Stimulated activated CD8-positive, alpha-beta memory T cell treated with anti-CD3 and anti-CD28 coated beads, Interleukin-4, amount 100 ng/mL, for 1 hour (primary cell): ENCODE measurements at places on chromosomes 7 and 10.

DNA sequence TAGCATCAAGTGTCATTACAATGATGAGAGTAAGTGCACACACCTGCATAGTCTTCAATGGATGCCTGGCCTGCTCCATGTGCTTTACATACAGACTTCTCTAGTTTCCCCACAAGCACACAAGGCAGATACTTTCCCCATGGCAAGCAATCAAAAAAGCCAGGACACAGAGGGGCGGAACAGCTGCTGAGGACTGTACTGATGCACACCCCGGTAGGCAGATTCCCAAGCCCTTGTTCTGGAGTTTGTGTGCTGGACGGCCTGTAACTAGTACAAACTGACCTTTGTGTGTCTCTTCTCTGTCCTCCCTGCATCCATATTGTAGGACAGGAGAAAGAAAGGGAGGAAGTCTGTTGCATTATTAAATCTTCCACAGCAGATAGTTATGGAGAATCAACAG is 25.8 kb downstream of the UBE2D4 start:
- no peak for DNase-seq

- no peak for DNase-seq
Measured at GRCh38 chr7:29196971-29197595, 2.5 kb downstream of the CHN2 start.

DNA sequence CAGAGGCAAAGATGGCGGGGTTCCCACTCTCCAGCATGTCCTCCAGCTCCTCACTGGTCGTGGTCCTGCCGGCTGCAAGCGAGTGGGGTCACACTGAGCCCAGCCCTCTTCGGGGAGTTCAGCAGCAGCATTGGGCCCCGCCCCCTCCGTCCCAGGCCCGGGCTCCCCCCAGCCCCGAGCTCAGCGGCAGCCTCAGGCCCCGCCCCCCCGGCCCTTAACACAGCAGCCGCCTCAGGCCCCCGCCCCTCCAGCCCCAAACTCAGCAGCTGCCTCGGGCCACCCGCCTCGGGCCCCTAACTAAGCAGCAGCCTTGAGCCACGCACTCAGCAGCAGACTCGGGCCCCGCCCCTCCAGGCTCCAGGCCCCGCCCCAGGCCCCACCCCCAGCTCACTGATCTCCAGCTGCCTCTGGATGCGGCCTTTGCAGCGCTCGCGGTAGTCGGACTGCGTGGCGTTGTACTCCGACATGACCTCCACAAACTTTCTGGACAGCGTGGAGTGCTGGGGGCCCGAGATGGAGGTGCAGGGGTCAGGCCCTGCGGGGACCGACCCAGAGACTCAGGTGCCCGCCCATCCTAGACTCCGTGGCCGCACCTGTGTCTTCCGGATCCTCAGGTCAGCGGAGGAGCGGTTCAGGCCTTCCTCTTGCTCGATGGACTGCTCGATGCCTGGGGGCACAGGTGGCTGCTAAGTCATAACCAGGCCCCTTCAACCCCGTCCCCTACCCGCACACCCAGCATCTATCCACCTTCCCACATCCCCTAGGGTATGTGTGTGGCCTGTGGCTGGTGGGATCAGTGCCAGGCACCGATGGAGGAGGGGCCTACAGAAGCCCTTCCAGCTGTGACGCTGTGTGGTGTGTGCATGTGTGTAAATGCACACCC is 15.5 kb downstream of the STX1A start:
- no peak for DNase-seq

DNA sequence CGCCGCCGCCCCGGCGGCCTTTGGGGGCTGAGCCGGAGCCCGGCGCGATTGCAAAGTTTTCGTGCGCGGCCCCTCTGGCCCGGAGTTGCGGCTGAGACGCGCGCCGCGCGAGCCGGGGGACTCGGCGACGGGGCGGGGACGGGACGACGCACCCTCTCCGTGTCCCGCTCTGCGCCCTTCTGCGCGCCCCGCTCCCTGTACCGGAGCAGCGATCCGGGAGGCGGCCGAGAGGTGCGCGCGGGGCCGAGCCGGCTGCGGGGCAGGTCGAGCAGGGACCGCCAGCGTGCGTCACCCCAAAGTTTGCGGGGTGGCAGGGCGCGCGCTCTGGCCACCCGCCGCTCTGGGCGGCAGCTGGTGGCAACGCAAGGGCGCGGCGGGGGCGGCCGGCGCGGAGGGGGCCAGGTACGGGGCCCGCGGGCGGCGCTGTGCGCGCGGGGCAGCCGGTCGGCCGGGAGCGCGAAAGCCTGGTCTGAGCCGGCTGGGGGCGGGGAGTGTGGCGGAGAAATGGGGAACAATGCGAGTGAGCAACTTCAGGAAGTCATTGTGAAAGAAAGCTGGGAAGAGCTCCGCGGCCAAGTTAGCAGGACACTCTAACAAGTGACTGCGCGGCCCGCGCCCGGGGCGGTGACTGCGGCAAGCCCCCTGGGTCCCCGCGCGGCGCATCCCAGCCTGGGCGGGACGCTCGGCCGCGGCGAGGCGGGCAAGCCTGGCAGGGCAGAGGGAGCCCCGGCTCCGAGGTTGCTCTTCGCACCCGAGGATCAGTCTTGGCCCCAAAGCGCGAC is at the start of gene IKZF1:
Gene IKZF1, plus strand, starts transcription at position 588 of the 782 bp plus-strand sequence. CDS start 14,346 bp downstream, outside the sequence.
- no peak for DNase-seq

DNA sequence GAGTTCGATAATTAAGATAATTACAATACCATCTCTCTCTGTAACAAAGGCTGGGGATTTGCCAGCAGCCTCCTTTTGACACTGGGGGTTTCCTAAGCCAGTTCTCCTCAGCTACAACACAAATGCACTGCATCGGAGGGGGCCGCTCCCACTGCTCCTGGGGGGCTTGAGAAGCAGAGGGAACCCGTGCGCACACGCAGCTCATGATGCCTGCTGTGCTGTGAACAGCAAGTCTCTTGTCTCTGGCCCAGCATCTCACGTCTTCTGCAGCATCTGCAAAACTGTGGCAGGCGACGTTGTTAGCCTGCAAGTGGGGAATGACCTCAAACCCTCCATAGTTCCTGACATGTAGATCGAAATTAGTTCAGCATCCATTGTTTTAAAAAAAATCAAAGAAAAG is 5.5 kb downstream of the VIPR2 start:
- no peak for DNase-seq

GRCh38 chr10:14481752-14482151 is 151.0 kb upstream of the FRMD4A start:
- no peak for DNase-seq

GRCh38 chr7:2869981-2870380 is 25.9 kb upstream of the GNA12 start:
- DNase-seq: no peak

- no peak for DNase-seq
Measured at GRCh38 chr10:88661577-88661976, 2.7 kb upstream of the LIPF start.

DNA sequence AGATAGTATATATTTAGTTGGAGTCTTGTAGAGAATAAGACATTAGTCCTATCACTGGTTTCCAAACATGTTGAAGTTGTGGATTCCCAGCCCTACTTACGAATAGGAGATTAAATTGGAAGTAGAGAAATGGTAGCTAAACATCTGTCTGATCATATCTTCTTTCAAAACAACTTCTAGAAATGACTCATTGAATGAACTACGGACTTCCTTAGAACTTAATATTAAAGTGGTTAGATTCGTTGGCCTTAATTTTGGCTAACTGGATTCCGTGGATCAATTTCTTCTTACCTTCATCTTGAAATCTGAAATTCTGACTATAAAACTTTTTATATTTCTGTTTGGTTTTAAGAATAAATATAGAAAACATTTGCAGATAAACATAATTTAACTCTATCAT is 3.4 kb downstream of the PHF14 start:
- no peak for DNase-seq

DNA sequence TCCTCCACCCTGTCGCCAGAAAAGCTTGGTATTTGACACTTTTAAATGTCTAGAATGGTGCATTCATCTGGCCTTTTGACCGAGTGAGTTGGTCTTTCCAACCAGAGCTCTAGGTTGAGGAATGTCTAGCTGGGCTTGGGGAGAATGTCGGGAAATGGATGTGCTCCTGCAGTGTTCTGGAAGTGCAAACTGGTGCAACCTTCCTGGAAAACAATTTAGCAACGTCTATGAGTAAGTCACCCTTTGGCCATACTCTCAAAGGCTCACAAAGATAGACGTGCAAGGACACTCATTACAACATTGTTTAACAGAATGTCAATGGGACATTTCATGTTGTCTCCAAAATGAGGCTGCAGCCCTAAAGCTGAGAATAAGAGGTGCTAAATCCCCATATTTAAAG is 12.2 kb upstream of the NMT2 start:
- no peak for DNase-seq

DNA sequence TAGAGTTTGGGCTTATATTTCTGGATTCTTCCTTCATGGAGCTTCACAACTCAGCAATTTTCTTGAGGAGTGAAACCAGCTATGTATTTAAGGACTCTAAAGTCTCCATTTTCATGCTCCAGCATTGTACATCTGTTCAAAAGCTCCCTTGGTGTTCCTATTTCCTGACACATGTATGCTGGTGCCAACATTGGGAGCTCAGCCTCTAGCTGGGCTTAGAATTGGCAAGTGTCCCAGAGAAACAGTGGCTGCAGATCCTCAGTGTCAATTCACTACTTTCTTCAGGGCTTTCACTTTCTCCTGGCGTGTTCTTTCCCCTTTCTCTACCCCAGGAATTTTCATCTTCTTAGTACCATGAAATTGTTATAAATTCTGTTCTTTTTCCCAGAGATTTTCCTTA is 103.1 kb downstream of the ZNF467 start:
- no peak for DNase-seq

DNA sequence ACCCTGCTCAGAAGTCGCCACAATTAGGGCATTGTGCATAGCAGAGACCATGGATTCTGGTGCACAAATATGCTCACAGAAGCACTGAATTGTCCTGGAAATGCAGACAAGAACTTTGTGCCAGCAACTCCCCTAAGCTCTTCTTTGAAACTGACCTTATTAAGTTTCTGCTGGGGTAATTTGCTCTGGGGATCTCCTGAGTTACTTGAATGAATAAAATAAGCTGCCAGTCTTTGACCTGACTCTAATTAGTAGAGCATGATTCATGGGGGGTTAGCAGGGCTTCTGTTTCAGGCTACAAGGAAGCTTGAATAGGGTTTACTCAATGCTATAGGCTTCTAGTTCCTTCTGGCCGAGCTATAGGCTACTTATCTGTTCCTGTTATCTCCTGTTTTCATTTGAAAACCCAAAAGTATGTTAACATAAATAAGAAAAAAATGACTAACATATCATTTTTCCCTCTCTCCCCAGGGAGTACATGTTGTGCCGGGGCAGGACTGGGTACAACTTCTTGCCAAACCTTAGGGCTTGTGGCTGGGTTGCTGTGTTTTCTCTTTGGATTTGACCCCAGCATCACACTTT is 169.0 kb upstream of the TMEM229A start:
- DNase-seq: no peak

DNA sequence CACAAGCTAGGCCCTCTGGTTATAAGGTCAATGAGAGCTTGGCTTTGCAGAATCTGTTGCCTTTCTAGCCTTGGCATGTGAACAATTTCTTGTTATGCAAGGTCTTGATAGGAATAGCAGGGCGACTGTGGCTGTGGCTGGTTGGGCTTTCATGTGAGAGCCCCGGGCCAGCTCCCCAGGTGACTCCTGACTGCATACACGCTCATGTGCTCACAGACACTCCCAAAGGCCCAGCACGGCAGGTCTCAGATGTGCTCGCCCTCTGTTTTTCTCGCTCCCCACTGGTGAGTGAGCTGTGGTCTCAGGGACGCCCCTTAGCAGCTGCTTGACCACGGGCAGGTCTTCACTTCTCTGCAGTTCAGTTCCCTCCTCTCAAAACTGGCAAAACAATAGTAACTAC is 37.1 kb upstream of the ZNF32 start:
- DNase-seq: no peak

DNA sequence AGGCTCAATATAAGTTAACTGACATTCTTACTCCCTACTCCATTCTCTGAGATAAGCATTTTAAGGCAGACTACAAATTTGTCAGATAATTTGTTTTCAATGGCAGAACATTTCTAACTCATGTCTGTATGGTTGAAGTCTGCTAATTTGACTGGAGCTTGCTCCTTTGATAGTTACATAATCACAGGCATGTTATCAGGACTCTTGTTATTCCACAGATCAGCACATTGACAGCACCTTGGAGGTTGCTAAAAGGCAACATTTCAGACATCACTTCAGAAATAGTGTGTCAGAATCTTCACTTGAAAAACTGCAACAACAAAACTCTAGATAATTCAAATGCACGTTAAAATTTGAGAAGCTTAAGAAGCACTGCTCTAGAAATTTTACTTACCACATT is 158.3 kb upstream of the PCLO start:
- no peak for DNase-seq

DNA sequence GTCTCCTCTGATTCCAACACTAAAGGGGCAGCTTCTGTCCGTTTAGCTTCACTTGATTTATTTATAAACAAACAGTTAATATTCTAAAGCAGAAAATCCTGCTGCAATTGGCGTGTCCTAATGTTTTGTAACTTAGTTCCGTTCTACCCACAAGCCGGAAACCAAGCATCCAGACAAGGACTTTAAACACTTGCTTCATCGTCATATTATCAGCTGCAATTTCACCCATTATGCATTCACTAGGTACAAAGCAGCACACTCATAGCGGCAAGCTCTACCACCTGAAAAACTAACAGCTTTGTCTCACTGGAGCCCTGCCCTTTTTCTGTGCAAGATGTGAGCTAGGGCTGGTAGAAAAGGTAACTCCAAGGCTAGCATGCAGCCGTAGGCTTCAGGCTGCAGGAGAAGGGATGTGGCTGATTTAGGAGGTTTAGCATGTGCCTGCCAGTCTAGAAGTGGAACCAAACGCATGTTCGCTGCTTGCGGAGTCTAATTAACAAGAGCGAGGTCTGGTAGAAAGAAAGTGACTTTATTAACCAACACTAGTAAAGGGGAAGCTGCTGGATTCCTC is 43.7 kb upstream of the BPGM start:
- DNase-seq: no peak

DNA sequence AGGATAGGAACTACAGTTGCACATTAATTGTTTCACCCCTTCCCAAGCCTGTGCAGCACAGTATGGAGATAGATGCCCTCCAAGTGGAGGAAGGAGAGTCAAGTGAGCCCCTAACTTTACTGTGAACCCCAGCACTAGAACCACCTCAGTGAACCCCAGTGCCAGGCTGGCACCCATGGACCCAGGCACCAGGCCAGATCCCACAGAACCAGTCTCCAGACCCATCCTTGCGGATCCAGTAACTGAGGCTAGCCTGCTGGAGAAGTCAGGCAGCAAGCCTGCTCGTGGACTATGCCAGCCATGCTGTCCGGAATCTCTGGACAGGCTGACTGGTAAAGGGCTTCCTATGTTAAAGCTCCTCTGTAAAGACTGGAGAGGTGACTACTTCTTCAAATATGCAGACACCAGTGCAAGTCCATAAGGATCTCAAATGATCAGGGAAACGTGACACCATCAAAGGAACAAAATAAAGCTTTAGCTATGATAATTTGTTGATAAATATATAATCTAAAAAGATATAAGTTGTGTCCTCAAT is 27.7 kb downstream of the SHOC2 start:
- no peak for DNase-seq
